ENCODE measurements at places on chromosomes 7 and 10. TPM values are rescaled to one million over a fixed set of nuclear protein-coding genes. Genes with fewer than 3 reads are reported as not detected.
A peak's percentile ranks its signal among the peaks of the same experiment; 100 is the strongest.

CYP3A5 gene
- total RNA-seq = 0.43 TPM

NAT16 gene
- not detected for total RNA-seq

GRCh38 chr10:86962981-86963310 lies 4.5 kb downstream of the SNCG start:
- H3K27ac ChIP-seq = peak overlapping the region; percentile 70
- H3K36me3 ChIP-seq = no peaks in the 10 kb centered on the region
- no peak overlapping the region for H3K4me3 ChIP-seq
- peaks cover 57% of the 10 kb centered on the region for H3K4me1 ChIP-seq
- no peaks in the 10 kb centered on the region for H3K27me3 ChIP-seq

DNA sequence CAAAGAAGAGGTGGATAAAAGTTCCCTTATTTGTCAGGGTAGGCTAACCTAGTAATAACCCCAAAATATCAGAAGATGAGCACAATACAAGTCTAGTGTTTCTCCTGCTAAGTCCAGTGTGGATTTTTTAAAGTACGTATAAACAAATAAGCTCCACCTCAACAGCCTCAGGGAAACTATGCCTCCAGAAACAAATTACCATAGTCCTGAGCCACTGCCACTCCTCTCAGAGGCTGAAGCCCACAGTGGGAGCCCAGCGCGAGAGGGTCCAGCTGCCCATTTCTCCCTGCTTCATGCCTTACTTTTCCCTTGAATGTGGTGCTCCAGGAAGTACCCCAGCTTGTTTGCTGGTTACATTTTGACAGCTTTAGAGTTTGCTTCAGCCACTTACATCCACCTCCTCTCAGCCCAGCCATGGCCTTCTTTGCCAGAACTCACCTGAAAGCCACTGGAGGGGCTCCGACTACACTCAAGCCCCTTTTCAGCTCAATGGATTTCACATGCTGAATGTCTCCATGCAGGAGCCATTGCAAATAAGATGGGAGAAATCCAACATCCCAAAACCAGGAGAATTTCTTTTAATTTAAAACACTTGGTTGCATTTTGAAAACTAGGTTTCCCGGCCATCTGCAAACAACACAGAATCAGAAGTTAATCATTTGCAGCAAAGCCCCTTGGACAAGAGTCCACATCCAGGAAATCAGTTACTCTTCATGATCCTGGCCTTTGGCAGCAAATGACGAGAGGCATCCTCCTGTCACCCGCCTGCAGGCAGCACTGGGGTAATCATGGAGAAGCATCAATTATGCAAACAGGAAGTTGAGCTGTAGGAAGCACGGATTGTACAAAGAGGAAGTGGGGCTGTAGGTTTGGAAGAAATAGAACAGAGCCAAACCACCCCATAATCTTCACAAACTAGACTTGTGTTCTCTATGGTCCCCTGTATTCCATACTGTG lies 138.1 kb downstream of the HERPUD2 start:
- H3K4me1 ChIP-seq = no peaks in the 10 kb centered on the region
- H3K4me3 ChIP-seq = no peak overlapping the region
- no peak for DNase-seq

- no peak overlapping the region for H3K4me3 ChIP-seq
- no peaks in the 10 kb centered on the region for H3K27me3 ChIP-seq
- no peak for DNase-seq
- peak overlapping the region; percentile 64 for H3K27ac ChIP-seq
- H3K36me3 ChIP-seq = no peaks in the 10 kb centered on the region
Observed at GRCh38 chr7:128446306-128446705, 9.4 kb upstream of the HILPDA start.

ZNF655 gene
- total RNA-seq = 37.9 TPM

GPR158 gene
- not detected for total RNA-seq

CYP2E1 gene
- total RNA-seq = 11.9 TPM

GRCh38 chr7:107213193-107213788 lies 44.5 kb downstream of the HBP1 start:
- no peak overlapping the region for H3K4me3 ChIP-seq
- H3K27ac ChIP-seq = no peak overlapping the region
- peaks cover 18% of the 10 kb centered on the region for H3K36me3 ChIP-seq

DNA sequence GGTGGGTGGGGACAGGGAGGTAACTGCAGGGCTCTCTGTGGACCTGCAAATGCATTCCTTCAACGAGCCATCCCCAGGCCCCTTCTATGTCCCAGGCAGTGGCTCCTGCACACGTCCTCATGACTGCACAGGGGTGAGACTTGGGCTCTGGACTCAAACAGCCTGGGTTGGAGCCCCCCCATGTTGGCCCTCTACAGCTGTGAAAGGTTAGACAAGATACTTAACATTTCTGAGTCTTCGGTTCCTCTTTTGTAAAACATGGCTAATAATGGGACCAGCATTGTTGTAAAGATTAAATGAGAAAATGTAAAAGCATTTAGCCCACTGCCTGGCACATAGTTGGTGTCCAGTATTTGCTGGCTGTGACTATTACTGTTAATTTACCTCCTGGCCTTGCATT lies 41.8 kb downstream of the CHST3 start:
- DNase-seq = no peak
- no peak overlapping the region for H3K27ac ChIP-seq
- H3K4me1 ChIP-seq = peaks cover 31% of the 10 kb centered on the region
- H3K36me3 ChIP-seq = peaks cover 33% of the 10 kb centered on the region

RNF32 gene
- total RNA-seq = 0.32 TPM

GRCh38 chr7:70667406-70667805 lies 464.5 kb upstream of the GALNT17 start:
- peaks cover 9% of the 10 kb centered on the region for H3K4me1 ChIP-seq
- H3K27me3 ChIP-seq = no peaks in the 10 kb centered on the region
- no peak overlapping the region for H3K27ac ChIP-seq
- no peaks in the 10 kb centered on the region for H3K36me3 ChIP-seq
- H3K4me3 ChIP-seq = no peak overlapping the region

TMEM229A gene
- not detected for total RNA-seq

DNA sequence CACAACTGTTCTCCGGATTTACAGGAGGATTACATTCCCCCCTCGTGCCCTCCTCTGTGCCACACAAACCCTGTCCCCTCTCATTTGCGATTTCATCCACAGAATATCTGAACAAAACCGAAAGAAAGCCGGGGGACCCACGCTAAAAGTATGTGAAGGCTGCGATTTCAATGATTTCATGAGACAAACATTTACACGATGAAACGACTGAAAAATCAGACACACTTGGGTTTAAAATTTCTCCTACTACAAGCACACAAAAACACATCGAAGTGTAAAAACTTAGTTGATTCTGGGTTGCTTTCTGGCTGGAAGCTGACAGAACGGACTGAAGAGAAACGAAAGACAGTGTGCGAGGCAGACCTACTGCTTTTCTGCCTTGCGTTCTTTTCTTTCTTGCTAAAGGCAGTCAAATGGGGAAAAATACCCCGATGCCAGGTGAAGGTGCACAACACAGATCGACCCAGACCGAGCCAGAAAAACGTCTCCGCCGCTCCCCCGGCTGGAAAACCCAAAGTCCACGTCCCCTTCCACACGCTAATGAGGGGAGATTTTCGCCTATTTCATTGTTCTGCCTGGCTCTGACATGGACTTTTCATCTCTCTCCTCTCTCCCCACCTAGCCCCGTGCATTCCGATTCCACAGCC lies 1.2 kb downstream of the HIPK2 start:
- no peaks in the 10 kb centered on the region for H3K27me3 ChIP-seq
- H3K4me3 ChIP-seq = peak overlapping the region; percentile 78
- no peaks in the 10 kb centered on the region for H3K36me3 ChIP-seq
- H3K4me1 ChIP-seq = no peaks in the 10 kb centered on the region
- peak overlapping the region; percentile 94 for H3K27ac ChIP-seq

PARG gene
- 1.9 TPM for total RNA-seq

DNA sequence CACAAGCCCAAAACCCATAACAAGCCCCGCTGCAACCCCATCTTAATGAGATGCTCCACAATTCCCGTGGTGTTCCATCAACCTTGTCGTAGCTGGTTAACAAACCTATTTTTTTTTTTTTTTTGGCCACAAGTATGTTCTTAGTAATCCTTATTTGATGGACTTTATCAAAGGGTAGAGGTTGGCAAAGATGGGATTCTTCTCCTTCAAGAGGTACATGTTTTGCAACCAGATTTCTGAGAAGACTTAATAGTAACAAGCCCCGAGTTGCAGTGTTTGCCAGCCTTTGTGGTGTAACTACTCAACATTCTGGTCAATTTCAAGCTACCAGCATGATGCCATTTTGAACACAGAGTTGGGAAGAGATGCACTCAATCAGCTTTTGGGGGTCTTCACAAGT lies 181.7 kb downstream of the NRP1 start:
- peaks cover 2% of the 10 kb centered on the region for H3K4me1 ChIP-seq
- no peaks in the 10 kb centered on the region for H3K36me3 ChIP-seq
- H3K4me3 ChIP-seq = no peak overlapping the region
- no peak overlapping the region for H3K27ac ChIP-seq
- no peaks in the 10 kb centered on the region for H3K27me3 ChIP-seq

- H3K36me3 ChIP-seq = no peaks in the 10 kb centered on the region
- no peak for DNase-seq
- no peaks in the 10 kb centered on the region for H3K27me3 ChIP-seq
- H3K4me3 ChIP-seq = no peak overlapping the region
- H3K27ac ChIP-seq = no peak overlapping the region
- peaks cover 16% of the 10 kb centered on the region for H3K4me1 ChIP-seq
Observed at GRCh38 chr10:49296382-49296781, 2.6 kb upstream of the C10orf71 start.

- DNase-seq = no peak
- no peaks in the 10 kb centered on the region for H3K27me3 ChIP-seq
- H3K27ac ChIP-seq = no peak overlapping the region
- H3K4me1 ChIP-seq = no peaks in the 10 kb centered on the region
Observed at GRCh38 chr7:12094365-12094921, 116.7 kb upstream of the TMEM106B start.

GRCh38 chr10:119284679-119285096 lies 77.3 kb downstream of the GRK5 start:
- DNase-seq = no peak
- peak overlapping the region; percentile 42 for H3K4me3 ChIP-seq
- no peaks in the 10 kb centered on the region for H3K36me3 ChIP-seq

ACSL5 gene
- 9.3 TPM for total RNA-seq

FOXP2 gene
- 11.0 TPM for total RNA-seq

CFAP70 gene
- total RNA-seq = not detected

DNA sequence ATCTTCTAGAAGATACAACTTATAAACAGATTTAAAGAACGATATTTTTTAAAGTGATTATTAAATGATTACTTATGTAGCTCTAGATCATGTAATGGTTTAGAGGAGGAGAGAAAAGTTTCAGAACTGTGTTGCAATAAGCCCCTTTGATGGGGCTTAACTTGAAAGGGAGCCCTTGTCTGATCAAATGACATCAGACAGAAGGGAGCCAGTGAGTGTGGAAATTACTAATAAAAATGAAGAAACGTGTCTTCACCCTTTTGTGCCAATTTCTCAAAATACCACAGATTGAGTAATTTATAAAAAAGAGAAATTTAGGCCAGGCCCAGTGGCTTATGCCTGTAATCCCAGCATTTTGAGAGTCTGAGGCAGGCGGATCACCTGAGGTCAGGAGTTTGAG lies 318.2 kb downstream of the EXOC4 start:
- H3K4me3 ChIP-seq = no peak overlapping the region
- DNase-seq = no peak
- no peaks in the 10 kb centered on the region for H3K27me3 ChIP-seq

- H3K27ac ChIP-seq = peak overlapping the region; percentile 60
- DNase-seq = no peak
- peaks cover 10% of the 10 kb centered on the region for H3K36me3 ChIP-seq
- H3K27me3 ChIP-seq = no peaks in the 10 kb centered on the region
- H3K4me1 ChIP-seq = peaks cover 4% of the 10 kb centered on the region
Observed at GRCh38 chr7:131057015-131057793, 270.5 kb upstream of the MKLN1 start.

Measured in ascending aorta (tissue), 2 donors.